ENCODE measurements at places on chromosomes 4 and X.

GRCh38 chr4:36990128-36990872, 254.2 kb upstream of the NWD2 start:
- no peaks in the 10 kb centered on the region for H3K4me1 ChIP-seq
- DNase-seq = no peak
- H3K27me3 ChIP-seq = no peaks in the 10 kb centered on the region
- H3K27ac ChIP-seq = no peak overlapping the region
- H3K36me3 ChIP-seq = no peaks in the 10 kb centered on the region
- no peak overlapping the region for H3K4me3 ChIP-seq

- peaks cover 2% of the 10 kb centered on the region for H3K27me3 ChIP-seq
- DNase-seq = no peak
- no peaks in the 10 kb centered on the region for H3K4me1 ChIP-seq
- H3K27ac ChIP-seq = no peak overlapping the region
- H3K4me3 ChIP-seq = no peak overlapping the region
Measured at GRCh38 chrX:29693912-29694311, 521.5 kb upstream of the MAGEB2 start.

GRCh38 chrX:150465326-150465725, 102.2 kb downstream of the MAMLD1 start:
- H3K27me3 ChIP-seq = no peaks in the 10 kb centered on the region
- no peak overlapping the region for H3K4me3 ChIP-seq
- H3K27ac ChIP-seq = no peak overlapping the region
- peak; percentile 57 for DNase-seq
- H3K4me1 ChIP-seq = no peaks in the 10 kb centered on the region

DNA sequence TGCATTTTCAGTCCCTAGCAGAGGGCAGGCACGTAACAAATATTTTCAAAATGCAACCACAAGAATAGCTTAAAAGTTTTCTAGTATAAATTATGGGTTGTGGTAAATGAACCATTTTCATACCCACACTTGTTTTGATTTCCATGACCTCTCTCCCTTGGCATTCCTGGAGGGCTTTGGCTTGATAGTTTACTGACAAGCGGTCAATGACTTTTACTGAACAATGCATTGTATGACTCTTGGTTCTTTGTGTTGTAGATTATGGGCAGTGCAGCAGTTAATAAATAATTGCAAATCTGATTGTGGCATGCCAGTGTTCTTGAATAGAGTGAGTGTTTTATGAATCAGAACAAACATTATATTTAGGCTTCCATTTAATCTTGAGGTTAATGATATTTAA, 285.2 kb upstream of the ARX start:
- H3K27ac ChIP-seq = no peak overlapping the region
- no peaks in the 10 kb centered on the region for H3K27me3 ChIP-seq
- H3K36me3 ChIP-seq = no peaks in the 10 kb centered on the region
- no peaks in the 10 kb centered on the region for H3K4me1 ChIP-seq

DNA sequence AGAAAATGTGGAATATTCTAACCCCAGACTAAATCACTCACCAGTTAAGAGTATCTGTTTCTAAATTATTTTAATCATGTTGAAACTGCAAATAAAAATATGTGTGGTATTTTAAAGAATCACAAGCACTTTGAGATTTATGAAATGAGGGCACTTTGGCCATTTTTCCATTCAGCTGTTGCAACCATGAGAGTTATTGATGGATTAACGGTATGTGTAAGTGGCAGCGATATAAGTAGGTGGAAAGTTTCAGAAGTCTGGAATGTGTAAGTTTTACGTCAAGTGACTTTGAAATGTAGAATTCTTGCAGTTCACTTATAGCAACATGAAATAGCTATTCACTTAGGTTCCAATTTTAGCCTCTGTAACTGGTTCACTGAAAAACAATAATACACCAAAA, 905.1 kb upstream of the SLIT2 start:
- no peak overlapping the region for H3K27ac ChIP-seq
- no peak for DNase-seq
- H3K27me3 ChIP-seq = no peaks in the 10 kb centered on the region
- H3K36me3 ChIP-seq = no peaks in the 10 kb centered on the region
- no peak overlapping the region for H3K4me3 ChIP-seq

Data from osteocyte (in vitro differentiated cells).